ENCODE measurements at places on chromosomes 6 and 20.

DNA sequence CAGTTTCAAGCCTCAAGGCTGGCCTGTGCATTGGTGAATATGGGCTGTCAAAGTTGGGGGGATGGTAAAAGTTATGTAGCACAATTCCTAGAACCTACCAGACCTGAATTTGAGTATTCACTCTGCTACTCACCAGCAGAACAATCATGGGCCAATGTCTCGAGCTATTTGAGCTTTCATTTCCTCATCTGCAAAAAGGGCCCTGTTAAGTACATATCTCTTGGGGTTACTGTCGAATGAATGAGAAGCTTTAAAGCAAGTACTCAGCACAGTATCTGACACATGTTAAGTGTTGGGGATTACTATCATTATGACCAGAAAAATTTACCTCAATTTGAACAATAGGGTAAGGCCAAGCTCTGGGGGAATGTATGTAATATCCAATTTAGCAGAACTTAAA is 13.5 kb upstream of the ENPP4 start:
- DNase-seq, result no peak

- no peak for DNase-seq
Measured at GRCh38 chr20:24098886-24099285, 110.3 kb upstream of the GGTLC1 start.

DNA sequence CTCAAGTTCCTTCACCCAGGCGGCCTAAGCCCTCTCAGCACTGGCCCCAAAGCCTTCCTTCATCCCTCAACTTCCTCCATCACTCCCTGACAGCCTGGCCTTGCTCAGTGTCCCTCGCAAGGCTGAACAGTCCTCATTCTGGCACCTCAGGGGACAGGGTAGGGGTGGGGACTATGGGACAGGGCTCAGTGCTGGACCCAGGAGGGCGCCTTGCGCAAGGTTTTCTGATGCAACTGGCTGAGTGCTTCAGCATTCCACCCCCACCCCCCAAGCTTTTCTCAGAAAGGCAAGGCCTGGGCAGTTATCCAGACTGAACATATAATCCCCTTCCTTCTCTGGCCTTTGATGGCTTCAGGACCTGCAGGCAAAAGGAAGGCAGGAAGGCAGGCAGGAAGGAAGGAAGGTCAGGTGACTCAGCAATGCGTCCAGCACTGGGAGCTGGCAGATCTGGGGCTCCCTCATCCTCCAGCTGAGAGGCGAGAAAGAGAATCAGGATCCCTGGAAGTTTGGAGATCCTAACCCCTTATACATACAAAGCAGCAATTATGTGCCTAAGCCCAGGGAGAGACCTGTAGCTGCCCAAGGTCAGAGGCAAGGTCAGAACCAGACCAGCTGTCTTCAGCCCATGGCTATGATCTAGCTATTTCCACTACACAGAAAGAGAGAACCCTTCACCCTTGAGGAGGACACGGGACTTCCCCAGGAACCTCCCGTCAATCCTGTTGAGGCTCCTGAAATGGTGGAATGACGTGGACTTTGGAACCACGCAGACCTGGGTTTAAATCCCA is 8.6 kb upstream of the TRIB3 start:
- no peak for DNase-seq

DNA sequence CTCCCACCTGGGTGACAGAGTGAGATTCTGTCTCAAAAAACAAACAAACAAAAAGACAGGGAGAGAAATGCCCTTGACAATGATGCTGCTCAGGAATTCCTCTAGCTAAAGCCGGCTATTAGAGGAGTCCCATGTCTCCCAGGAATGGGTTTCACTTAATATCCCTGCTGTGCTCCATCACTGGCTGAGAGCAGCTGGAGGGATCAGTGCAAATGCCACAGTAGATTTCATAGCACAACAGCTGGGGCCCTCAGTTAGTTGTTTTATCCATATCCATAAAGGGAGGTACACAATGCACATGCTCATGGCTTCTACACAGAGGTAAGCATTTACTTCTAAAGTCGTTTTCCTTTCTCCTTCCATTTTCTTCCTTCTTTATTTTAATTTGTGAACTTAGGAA is 742.0 kb upstream of the POU3F2 start:
- DNase-seq, result no peak

DNA sequence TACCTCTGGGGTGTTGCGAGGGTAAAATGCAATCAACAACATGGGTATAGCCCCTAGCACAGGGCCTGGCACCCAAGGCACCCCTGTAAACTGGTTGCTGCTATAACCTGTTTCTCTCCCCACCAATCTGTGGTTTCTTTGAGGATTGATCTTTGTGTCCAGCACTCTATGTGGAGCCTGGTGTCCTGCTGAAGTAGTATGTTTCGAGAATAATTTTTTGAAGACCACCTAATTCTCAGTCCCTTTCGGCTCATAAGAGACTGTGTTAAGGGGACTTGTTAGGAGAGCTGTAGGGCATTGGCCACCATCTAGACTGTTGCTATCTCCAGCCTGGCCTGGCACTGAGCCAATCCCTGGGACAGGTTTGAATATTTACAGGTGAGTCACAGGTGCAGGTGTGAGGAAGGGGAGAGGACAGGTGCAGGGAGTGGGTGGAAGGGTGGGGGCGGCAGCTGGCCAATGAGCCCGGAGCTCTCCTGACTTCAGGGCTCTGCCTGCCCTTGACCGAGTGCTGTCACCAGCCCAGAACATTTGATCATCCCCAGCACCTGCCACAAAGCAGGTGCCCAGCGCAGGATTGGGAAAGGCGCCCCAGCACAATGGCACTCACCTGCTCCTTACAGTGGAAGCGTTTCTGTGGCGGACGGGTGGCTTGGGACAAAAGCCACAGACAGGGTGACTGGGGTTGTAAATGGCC is 8.1 kb upstream of the C20orf144 start:
- DNase-seq, result no peak

- no peak for DNase-seq
Measured at GRCh38 chr6:43935921-43936439, 166.0 kb downstream of the VEGFA start.

DNA sequence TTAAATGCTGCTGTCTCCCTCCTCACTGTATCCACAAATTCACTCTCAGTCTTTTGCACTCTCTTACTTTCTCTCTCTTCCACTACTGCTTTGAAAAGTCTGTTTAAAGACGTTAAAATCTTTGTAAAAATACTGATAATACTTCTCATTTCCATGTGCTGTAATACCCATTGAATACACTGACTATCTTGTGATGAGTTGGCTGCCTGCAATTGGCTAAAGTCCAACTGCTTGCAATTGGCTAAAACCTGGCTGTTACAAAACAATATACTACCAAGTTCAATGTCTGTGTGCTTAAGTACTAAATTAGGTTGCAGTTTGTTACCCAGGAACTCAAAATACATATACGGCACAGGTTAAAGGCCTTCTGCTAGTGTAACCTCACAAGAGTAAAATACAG is 264.8 kb downstream of the THBS2 start:
- no peak for DNase-seq

DNA sequence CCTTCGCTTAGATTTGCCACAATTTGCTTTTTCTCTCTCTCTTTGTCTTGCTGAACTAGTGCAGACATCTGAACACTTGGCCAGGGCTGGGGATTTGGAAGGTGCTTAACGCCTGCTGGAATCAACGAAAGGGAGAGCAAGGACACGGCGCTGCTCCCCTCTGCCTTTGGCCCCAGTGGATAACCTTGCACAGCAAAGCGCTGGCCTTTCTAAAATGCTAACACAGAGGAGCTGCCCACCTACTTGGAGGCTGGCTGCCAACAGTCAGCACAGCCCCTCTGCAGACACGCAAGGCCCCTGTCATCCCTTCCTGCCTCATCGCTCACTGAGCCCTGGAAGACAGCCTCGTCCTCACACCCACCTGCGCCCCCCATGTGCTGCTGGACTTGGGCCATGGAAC is 37.5 kb downstream of the C20orf203 start:
- DNase-seq, result no peak

GRCh38 chr6:145813285-145814034 is 1.1 kb downstream of the FBXO30 start:
- DNase-seq, result no peak

DNA sequence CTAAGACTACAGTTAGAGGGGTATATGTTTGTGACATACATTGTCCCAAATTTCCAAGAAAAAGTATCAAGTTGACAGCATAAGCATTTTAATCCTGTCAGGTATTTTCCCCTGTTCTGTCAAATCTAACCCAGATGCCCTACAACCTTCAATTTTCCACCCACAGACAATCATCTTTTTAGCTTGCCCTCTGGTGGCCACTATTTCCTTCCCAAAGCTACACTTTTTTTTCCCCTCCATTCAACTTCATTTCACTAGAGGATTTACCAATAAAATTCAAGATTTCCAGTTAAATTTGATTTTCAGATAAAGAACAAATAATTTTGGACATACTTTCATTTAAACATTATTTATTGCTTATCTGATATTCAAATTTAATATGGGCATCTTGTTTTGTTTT is 286.6 kb downstream of the TENT5A start:
- no peak for DNase-seq

GRCh38 chr6:9745476-9745875 is 669.4 kb downstream of the TFAP2A start:
- no peak for DNase-seq

GRCh38 chr6:45094831-45095230 is 233.3 kb upstream of the RUNX2 start:
- DNase-seq, result no peak

DNA sequence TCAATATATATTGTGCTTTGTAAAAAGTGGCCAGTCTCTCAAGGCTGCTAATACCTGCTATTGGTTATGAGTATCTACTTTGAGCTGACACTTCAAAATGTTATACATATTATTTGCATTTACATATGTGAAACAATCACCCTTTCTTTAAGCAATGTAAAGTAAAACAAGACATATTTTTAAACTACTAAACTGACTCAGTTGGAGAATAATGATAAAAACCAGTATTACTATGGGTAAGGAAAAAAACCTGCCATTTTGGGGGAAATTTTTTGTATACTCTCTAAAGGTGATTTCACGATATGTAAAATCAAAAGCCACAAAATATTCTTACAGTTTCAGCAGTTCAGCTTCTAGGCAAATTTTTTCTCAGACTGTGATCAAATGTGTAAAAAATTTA is 232.3 kb downstream of the PRL start:
- no peak for DNase-seq

- no peak for DNase-seq
Measured at GRCh38 chr20:63228806-63229205, 6.9 kb upstream of the BIRC7 start.

DNA sequence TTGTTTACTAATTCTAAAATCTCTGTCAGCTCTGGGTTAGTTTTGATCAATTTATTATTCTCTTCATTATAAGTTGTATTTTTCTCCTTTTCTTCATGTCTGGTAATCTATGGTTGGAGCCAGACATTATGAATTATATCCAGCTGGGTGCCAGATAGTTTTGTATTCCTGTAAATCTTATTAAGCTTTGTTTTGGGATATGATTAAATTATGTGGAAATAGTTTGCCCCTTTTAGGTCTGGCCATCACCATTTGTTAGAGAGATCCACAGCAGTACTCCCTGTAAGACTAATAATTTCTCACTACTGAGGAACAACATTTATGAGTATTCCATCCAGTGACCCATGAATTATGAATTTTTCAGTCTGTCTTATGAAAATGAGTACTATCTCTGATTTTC is 20.9 kb upstream of the SLC17A1 start:
- no peak for DNase-seq

DNA sequence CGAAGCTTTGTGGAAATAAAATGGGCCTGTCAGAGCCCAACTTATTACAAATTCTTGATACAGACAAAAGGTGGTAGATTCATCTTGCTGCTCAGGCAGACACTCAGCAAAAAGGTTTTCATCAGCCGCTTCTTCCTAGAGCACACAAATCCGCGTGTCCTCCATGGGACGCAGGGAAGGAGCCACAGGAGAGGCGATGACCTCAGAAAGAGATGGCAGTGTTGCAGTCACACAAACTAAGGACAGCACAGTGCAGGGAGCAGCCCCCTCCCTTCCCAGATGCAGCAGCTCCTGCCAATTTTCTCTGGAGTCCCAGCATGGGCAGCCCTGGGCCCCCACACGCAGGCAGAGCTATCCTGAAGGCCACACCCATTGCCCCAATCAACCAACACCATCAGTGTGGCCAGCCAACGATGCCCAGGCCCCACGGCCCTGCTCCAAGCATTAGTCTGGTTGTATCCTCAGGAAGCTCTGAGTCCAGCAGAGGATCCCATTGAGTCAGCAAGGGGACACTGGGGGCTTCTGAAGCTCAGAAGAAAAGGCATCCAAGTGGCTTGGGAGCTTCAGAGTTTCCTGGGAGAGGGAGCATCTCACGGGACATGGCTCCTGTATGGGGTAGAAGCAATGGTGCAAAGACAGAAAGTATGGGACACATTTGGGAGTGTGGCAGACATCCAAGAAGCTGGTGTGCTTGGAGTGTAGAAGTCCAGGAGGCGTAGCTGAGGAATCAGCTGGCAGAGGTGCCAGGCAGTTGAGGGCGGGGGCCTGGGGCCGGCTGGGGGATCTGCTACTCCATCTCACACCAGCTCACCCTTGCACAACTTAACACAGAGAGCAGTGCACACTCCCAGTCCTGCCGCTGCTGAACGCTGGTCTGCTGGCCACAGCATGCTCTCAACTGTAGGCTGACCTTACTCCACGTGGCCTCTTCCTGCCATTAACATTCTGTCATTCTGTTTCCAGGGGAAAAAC is 142.1 kb upstream of the CST7 start:
- DNase-seq, result no peak

DNA sequence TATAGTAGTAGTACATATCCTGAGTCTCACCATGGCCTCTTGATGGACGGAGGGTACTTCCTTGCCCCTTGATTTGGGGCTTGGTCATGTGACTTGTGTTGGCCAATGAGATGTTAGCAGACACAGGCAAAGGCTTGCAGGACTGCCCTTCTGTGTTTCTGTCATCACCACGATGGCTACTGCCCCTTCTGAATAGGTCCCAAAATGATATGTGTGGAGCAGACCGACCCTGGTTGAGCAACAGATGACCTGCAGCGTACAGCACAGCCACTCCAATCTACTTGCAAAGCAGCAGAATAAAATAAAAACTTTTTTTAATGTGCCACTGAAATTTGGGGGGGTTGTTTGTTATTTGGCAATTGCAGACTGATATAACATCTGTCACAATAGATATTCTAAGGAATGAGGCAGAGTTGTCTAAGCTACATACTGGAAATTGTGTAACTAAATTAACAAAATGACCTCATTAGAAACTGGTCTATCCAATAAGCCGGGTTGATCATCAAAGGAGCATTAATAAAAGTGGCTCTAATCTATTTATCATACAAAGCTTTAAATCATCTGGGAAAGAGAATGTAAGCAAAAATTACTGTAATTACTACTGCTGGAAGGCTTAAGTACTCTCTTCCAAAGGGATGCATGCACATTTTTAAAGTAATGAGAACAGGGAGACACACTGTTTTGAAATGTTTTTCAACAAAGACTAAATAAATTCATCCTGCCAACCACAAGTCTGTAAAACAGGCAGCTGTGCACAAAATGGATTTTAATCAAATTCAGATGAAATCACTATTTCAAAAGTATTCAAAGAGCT is 209.5 kb downstream of the KIF16B start:
- no peak for DNase-seq
